AG20443 (cell line): ENCODE measurements at places on chromosomes 4 and X.

DNA sequence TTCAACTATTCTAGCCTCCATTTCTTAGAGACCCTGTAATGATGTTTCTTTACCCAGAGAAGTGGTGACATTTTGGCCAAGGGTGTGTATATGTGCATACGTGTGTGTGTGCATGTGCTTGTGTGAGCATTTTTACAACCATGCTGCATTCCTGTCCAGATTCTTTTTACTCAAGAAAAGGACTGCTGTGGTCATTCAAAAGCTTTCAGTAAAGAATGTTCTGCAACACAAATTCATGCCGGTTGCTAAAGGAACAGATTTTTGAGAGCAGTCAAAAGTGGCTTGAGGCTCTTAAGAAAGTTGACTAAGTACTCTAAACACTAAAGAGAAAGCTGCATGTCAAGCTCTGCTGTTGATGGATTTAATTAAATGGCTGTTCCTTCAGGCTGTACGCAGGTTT is 65.0 kb upstream of the FMR1 start:
- DNase-seq: no peak

GRCh38 chrX:45142185-45142584 is 58.5 kb downstream of the DIPK2B start:
- DNase-seq: no peak

DNA sequence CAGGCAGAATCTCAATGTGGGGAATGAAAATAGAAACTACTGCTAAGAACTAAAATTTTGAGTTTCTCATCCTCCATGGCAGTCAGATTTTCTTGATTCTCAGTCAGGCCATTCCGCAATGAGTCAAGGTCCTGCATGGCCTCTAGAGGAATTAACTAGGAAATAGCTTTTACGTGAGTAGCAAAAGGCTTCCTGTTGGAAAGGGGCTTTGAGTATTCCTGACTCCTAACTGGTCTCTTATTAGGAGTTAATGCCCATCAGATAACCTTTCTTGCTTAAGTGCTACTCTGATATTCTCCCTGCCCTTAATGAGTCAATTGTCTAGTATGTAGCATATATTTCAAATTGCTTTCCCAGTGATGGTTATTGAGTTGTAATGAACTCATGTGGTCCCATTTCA is 65.7 kb upstream of the ARHGAP24 start:
- no peak for DNase-seq

- DNase-seq: no peak
These were observed 28.4 kb downstream of the PIR start for GRCh38 chrX:15464704-15465103.

DNA sequence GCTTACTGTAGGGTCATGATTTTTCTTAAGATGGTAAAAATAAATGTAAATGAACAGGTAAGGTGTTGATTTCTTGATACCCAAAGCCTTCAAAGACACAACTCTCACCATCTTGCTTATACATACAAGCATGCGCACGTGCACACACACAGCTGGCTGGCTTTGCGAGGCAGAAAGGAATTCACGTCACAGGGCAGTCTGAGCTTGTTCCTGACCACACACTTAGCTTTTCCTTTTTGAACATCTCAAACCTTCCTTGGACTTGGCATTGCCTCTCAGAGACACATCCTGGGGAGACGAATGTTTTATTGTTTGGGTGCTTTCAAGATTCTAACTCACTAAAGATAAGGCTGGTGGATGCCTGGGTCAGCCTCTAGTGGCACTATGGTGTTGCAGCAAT is 175.0 kb downstream of the NHS start:
- DNase-seq: no peak

DNA sequence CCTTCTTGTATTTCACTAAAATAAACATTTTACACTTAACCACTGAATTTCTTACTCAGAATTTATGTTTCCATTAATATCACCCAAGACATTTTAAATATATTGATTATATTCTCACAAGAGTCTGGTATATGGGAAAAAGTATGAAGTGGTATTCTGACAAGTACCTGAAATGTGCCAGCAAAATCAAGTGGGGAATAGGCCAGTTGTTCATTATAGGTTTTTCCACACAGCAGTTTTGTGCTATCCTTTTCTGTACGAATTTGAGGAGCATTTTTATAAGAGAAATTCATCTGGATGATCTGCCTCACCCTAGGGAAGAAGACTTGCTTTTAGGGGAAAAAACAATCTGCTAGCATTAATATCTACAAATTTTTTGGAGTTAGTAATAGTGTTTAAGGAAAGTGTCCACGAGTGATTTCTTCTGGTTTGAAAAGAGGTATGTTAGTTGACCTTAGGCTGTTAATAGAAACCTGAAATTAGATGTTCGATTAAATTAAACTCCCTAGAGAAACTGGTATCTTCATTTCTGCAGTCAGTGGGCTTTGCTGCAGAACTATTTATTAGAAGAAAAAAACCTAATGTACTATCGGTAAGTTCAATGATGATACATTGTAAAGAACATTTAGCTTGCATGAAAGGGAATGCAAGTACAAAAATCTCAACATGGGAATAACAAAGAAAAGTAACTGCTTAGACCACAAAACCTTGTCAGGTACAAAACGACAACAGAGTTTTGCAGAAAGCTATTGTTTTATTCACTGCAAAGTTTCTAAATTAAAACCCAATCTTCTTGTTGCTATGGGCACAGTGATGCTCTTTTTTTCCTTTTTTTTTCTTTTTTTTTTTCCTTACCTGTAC is 1.8 kb downstream of the KLF3 start:
- DNase-seq: no peak
